ENCODE measurements at places on chromosomes 11 and 22. TPM values are rescaled to one million over a fixed set of nuclear protein-coding genes. Genes with fewer than 3 reads are reported as not detected.

MMP10 gene
- 0.11 TPM for polyA plus RNA-seq

GRCh38 chr11:12137005-12137690 is 26.8 kb downstream of the MICAL2 start:
- DNase-seq, result no peak

OR4S2 gene
- not detected for polyA plus RNA-seq

APLP2 gene
- 450 TPM for polyA plus RNA-seq

DNA sequence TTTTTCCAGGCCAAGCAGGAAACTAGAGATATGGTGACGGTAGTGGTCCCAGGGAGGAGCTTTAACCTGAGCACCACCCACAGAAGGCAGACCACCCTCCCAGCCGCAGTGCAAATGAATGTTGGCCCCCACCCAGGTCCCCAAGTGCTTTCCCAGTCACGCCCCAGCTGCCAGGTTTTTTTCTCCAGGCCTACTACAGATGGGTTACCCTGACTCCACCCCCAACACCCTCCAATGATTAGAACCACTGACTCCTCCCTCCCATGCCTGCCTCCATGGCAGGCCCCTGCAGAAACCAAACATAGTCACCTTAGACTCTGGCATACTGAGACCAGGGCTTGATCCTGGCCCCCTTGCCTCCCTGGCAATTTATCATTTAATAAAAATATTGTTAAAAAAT is 58.7 kb upstream of the CHST1 start:
- no peak for DNase-seq

DNA sequence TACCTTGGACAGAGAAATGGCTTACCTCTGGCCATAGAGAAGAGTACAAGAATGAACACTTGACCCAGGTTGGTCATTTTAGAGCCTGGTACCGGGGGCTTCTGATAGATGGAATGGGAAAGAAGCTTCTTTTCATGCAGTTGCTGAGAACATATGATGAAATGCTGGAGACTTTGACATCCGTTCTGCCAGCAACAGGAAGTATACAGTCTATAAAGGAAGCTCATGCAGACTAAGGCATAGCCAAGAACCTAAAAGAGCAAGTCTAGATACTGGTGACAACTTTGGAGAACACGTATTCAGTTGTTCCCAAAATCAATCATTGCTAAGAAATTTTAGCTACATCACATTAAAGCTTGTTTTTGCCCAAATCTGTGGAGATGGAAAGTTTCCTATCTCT is 894.6 kb downstream of the METTL15 start:
- DNase-seq, result no peak

DNA sequence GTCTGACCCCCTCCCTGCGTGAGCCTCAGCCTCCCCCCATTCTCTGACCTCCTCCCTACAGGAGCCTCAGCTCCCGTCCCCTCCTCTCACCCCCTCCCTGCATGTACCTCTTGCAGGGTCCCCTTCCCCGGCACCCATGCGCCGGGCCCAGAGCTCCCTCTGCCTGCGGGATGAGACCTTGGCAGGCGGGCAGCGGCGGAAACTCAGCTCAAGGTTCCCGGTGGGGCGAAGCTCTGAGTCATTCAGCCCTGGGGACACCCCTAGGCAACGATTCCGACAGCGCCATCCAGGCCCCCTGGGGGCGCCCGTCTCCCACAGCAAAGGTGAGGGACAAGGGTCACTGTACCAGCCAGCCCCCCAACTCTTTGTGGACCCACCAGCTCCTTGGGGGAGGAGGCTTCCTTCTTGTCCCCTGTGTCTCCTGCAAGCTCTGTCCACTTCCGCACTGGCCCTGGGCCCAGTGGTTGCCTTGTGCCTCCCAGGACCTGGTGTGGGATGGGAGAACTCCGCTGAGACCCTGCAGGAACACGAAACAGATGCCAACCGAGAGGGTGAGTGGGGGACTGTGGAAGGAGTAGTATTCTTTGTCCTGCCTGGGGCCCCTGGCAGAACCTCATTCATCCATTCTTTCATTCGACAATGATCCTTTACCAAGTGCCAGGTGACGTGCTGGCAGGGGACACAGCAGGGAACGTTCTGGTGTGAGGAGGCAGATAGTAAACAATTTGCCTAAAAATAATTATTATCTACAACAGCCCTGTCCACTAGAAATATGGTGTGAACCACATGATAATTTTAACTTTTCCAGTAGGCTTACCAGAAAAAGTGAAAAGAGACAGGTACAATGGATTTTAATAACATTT is 3.7 kb upstream of the RPS6KA4 start:
- DNase-seq, result no peak

- no peak for DNase-seq
Observed at GRCh38 chr11:118001494-118001971, 15.3 kb downstream of the IL10RA start.

- peak; percentile 49 for DNase-seq
Observed at GRCh38 chr11:78798663-78799062, 224.0 kb upstream of the NARS2 start.

- no peak for DNase-seq
Observed at GRCh38 chr11:119975561-119976152, 162.3 kb downstream of the TRIM29 start.

MFRP gene
- not detected for polyA plus RNA-seq

DEPDC7 gene
- 5.9 TPM for polyA plus RNA-seq

DNA sequence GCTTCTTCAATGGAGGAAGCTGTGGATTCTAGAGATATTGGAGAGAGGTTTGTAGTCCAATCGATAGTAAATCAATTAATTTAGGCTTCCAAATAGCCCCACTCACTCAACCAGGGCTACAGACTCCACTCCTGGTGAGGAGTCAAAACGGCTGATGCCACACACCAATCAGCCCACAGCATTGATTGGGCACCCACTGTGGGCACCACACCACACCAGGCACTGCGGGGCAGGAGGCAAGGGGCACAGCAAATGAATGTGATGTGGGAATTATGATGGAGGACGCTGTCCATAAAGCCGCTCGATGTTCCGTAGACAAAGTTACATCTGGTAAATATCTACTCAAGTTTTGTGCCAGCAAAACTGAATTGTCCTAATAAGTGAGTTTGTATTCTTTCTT is 547.3 kb upstream of the CADM1 start:
- no peak for DNase-seq

DNA sequence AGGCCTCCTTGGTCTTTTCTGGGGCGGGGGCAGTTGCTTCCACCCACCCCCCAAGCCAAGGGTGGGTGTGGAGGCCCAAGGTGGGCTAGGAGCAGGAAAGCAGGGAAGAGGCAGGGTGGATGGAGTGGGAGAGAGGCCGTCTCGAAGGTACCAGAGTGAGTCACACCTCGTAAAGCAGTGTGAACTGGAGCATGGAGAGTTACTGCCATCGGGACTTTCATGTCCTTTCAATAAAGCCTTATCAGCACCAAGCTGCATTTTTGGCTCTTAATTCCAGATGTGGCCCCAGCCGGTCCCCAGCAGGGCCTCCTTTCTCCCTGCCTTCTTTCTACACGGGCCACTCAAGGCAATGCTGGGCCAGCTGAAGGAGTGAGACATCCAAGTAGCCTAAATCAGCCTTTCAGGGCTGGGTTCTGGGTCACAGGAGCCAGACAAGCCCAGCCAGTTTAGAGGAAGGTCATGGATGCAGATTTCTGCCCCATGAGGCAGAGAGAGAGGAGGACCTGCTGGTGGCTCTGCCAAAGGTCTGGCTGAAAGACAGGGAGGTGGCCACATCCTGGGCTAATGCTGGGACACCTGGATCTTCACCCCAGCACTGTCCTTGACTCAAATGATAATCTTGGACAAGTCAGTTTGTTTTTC is 59.0 kb upstream of the CD82 start:
- no peak for DNase-seq

GRCh38 chr22:24894220-24894975 is 52.1 kb downstream of the LHFPL7 start:
- peak; percentile 54 for DNase-seq

DNA sequence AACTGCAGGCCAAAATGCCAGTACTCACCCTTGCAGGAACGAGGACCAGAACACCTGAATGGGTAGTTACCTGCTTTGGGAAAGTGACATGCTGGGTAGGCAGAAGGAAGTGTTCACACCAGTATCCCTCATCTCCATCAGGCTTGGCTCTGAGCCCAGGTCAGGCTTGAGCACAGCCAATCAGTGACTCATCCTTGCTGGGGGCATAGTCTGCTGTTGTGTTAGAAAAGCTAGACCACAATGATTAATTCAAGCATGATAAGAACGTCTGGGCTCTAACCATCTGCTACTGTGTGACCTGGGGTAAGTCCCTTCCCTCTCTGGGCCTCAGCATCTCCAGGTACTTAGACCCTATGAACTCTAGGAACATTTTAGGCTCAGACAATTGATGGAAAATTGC is 450.4 kb downstream of the MIAT start:
- no peak for DNase-seq

DNA sequence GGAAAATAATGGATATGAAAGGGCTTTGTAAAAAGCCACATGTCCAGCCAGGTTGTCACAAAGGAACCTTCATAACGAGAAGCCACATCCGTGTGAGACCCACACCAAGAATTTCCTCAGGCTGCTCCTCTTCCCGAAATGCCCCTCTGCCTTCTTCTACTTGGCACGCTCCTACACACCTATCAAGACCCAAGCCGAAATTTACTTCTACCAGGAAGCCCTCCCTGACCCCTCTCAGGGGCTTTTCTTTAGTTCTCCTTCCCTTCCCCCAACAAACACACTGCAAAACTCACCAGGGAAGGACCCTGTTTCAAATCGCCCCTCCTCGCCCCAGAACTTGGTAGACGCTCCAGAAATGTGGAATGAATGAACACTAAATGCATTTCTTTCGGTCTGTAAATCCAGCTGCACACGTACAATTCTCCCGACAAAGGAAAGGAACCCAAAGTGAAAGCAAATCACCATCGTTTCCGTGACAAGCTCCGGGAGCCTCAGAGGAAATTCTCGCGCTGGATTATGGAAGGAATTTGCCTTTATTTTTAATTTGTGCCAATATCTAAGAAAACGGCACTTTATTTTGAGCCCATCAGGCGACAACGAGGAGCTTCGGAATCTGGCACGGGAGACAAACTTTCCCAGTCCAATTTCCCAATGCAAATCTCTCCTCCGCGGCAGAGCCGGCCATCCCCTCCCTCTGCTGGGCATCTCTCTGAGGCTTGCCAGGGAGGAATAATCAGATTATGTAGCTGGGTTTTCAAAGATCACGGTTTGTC is 13.2 kb upstream of the SHISAL1 start:
- no peak for DNase-seq

PYGM gene
- polyA plus RNA-seq, result 2.3 TPM

DNA sequence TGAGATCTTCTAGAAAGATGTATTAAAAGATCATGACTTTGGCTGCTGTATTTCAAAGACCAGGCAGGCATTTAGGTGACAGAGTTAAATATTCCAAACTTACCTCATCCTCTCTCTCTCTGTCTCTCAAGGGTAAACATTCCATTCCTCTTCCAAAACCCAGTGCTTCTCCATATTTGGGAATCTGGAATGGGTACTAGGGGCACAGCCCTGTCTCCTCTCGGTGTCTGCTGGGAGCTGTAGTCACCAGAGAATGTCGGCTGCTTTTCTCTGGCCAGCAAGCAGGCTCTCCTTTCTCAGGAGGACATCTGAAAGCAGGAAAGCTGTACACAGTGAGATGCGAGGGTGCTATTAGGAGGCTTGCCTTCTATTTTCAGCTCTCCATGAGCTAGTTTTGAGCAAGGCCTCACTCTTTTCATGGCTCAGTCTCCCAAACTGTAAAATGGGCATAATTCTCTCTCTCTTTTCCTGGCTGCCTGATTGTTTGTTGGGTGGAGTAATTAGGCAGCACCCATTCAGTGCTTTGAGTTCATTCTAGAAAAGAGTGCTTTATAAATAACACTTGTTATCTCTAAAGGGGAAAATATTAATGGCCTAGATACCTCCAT is 9.3 kb upstream of the PEX26 start:
- no peak for DNase-seq

DNA sequence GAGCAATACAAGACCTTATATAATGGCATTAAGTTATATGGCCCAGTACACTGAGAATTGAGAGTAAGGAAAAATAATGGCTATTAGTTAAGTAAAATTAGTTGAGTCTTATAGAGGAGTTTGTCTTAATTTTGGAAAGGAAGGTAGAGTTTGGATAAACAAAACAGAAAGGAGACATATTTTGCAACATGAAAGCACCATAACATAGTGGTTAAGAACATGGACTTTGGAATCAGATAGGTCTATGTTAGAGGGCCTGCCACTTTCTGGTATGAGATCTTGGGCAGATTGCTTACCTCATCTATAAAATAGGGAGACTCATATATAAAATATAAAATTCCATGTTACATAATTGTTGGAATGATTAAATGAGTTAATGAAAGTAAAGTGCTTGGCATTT is 68.9 kb downstream of the CSTPP1 start:
- no peak for DNase-seq

FAT3 gene
- polyA plus RNA-seq, result 7.6 TPM

RTN3 gene
- polyA plus RNA-seq, result 160 TPM

GRCh38 chr22:42699281-42699975 is 21.2 kb downstream of the A4GALT start:
- no peak for DNase-seq

GRCh38 chr11:65962141-65962564 is 619 bp downstream of the SART1 start:
- no peak for DNase-seq

DNA sequence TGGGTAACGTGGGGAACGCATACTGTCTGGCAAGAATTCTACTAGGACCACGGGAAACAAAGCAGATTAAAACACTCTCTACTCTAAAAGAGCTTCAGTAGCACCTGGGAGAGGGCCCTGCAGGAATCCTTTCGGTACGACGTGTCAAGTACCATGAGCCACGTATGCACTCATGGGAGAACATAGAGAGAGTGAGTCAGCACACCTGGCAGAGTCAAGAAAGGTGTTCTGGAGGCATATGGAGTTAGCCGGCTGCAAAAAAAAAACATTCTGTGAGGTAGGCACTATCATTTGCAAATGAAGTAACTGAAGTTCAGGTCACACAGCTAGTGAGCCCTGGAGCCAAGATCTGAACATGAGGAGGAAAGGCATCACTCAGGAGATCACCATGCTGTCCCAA is 71.1 kb upstream of the BID start:
- DNase-seq, result no peak

PANX2 gene
- polyA plus RNA-seq, result 2.5 TPM

ASPHD2 gene
- polyA plus RNA-seq, result 3.9 TPM

GRCh38 chr11:65262381-65262680 is 569 bp downstream of the POLA2 start:
- no peak for DNase-seq

CAPN5 gene
- 30.0 TPM for polyA plus RNA-seq

GRCh38 chr11:117519170-117519569 is 191.5 kb downstream of the CEP164 start:
- peak; percentile 67 for DNase-seq

- DNase-seq, result no peak
Observed at GRCh38 chr11:64745521-64746328, 1.8 kb upstream of the RASGRP2 start.

DNA sequence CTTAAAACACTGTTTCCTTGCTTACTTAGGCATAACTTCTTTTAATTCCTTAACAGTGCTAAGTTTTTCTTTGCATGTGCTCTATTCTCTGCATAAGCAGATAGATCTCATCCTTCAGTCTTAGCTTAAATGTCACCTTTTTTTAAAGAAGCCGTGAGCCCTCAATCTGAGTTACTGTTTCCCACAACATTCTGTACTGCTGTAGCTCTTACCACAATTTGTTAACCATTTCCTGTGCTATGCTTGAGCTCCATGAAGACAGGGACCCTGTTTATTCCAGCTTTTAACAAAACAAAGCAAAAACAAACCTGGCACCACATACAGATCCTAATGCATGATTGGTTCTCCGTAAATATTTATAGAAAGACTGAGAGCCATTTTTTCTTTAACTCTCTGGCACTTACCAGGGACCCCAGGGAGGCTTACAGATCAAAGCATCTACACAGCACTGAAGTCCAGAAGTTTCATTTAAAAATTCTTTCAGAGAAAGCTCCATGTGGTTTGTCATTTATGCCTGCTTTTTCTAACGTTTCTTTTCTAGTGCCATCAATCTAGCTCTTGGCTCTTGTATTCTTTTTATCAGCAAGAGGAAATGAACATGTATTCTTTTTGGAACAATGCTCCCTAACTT is 74.9 kb downstream of the DYNC2H1 start:
- no peak for DNase-seq
